Nucleus accumbens (tissue), 56 donors: ENCODE measurements at places on chromosomes 1 and 21.

GRCh38 chr1:239363930-239364329 lies 22.4 kb upstream of the CHRM3 start:
- no peak for DNase-seq

DNA sequence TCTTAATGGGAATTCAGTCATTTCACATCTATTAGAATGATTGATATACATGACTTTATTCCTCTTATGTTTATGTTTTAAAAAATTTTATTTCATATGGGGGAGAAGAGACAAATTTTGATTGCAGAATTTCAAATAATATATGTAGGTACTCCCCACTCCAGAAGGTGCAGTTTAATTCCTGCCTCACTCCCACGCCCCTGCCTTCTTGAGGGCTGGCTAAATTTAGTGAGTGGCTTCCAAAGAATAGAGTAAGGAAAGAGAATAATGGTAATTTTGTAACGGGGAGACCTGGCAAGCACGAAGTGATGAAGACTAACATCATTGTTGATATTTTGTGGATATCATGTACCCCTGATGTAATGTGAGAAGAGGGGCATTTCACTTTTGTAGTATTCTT lies 94.7 kb upstream of the FAM78B start:
- peak; percentile 18 for DNase-seq

DNA sequence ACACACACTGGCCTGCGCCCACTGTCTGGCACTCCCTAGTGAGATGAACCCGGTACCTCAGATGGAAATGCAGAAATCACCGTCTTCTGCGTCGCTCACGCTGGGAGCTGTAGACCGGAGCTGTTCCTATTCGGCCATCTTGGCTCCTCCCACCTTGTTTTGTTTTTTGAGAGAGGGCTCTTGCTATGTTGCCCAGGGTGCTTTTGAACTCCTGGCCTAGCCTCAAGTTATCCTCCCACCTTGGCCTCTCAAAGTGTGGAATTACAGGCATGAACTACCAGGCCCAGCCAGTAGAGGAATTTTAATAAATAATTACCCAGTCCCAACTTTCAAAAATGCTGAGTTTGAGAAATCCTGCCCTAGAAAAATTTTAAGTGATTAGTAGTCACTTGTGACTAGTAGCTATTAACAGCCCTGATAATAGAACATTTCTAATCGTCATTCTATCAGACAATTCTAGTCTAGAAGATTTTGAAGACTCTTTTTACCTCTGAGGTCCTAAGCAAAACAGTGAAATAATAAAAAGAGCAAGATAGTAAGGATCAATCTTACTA lies 30.9 kb upstream of the SLC35D1 start:
- no peak for DNase-seq

- no peak for DNase-seq
These were observed 47.3 kb downstream of the SAMD13 start for GRCh38 chr1:84348759-84349158.

DNA sequence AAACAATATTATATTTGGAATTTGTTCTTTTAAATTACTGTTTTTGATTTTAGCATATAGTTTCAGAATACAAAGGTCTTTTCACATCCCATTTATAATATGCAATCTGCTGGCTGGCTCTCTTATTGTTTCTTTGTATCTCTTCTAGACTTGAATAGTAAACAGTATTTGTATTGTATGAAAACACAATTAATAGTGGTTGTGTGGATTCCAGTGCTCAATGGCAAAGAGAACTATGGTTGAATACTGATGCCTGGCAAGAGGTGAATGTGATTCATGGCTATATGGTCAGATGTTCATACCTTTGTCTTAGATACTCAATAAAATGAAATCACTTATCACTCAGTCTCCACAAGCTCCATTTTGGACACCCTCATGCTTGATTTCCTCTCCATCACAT lies 37.2 kb downstream of the OR6Y1 start:
- DNase-seq, result no peak
